Smooth muscle cell of the coronary artery (primary cell): ENCODE measurements at places on chromosomes 3 and 15. TPM values are rescaled to one million over a fixed set of nuclear protein-coding genes. Genes with fewer than 3 reads are reported as not detected.

Gene ITGA11
- total RNA-seq, result 26.3 and 65.5 TPM in 2 replicates

Gene CPN2
- not detected in 2 replicates for total RNA-seq

Gene ZKSCAN7
- total RNA-seq, result 4.6 and 8.3 TPM in 2 replicates

Gene GP5
- total RNA-seq, result 0.83 TPM in 1 of 2 replicates, not detected in the other

Gene UBE2E2
- 43.5 and 43.9 TPM in 2 replicates for total RNA-seq

Gene SPATA12
- under 0.01 and 0.23 TPM in 2 replicates for total RNA-seq

Gene SPTSSB
- 0.08 TPM in 1 of 2 replicates, not detected in the other for total RNA-seq

Gene TAGLN3
- total RNA-seq, result 0.38 TPM in 1 of 2 replicates, not detected in the other

Gene EPHB3
- 3.0 and 9.4 TPM in 2 replicates for total RNA-seq

Gene PROK2
- total RNA-seq, result not detected in 2 replicates

Gene FMN1
- total RNA-seq, result 0.08 and 7.5 TPM in 2 replicates

Gene FBN1
- total RNA-seq, result 1,221 and 1,470 TPM in 2 replicates

Gene PCOLCE2
- 60.4 and 135 TPM in 2 replicates for total RNA-seq

Gene SLC25A20
- 26.5 and 26.8 TPM in 2 replicates for total RNA-seq

Gene TM6SF1
- total RNA-seq, result 3.3 TPM in 1 of 2 replicates, not detected in the other

Gene MELTF
- total RNA-seq, result 1.7 and 54.3 TPM in 2 replicates

Gene C3orf70
- 0.23 TPM in 1 of 2 replicates, not detected in the other for total RNA-seq

Gene C3orf85
- total RNA-seq, result not detected in 2 replicates

Gene ALDH1A2
- 0.68 and 5.5 TPM in 2 replicates for total RNA-seq

Gene THBS1
- total RNA-seq, result 925 and 3,043 TPM in 2 replicates

Gene ERICH6
- total RNA-seq, result 0.08 TPM in 1 of 2 replicates, not detected in the other

Gene QTRT2
- total RNA-seq, result 8.8 and 15.6 TPM in 2 replicates

Gene CTXN2
- not detected in 2 replicates for total RNA-seq

Gene TGM5
- not detected in 2 replicates for total RNA-seq

Gene MAGI1
- total RNA-seq, result 25.5 and 35.1 TPM in 2 replicates

Gene FETUB
- not detected in 2 replicates for total RNA-seq

Gene GOLGA8A
- total RNA-seq, result 9.9 and 11.3 TPM in 2 replicates

Gene CHAC1
- 5.7 and 31.8 TPM in 2 replicates for total RNA-seq

Gene ATP13A5
- total RNA-seq, result not detected in 2 replicates

Gene CYP8B1
- not detected in 2 replicates for total RNA-seq

Gene NCEH1
- total RNA-seq, result 2.0 and 14.0 TPM in 2 replicates

Gene BAHD1
- total RNA-seq, result 4.1 and 4.2 TPM in 2 replicates

Gene IFRD2
- 35.9 and 57.7 TPM in 2 replicates for total RNA-seq
